ENCODE measurements at places on chromosomes 5 and 9. TPM values are rescaled to one million over a fixed set of nuclear protein-coding genes. Genes with fewer than 3 reads are reported as not detected.

GRCh38 chr5:92559781-92560180 lies 1021.2 kb downstream of the NR2F1-AS1 start:
- no peaks in the 10 kb centered on the region for H3K36me3 ChIP-seq
- no peak overlapping the region for H3K27ac ChIP-seq
- no peaks in the 10 kb centered on the region for H3K27me3 ChIP-seq
- no peak overlapping the region for H3K4me3 ChIP-seq
- no peaks in the 10 kb centered on the region for H3K4me1 ChIP-seq

DNA sequence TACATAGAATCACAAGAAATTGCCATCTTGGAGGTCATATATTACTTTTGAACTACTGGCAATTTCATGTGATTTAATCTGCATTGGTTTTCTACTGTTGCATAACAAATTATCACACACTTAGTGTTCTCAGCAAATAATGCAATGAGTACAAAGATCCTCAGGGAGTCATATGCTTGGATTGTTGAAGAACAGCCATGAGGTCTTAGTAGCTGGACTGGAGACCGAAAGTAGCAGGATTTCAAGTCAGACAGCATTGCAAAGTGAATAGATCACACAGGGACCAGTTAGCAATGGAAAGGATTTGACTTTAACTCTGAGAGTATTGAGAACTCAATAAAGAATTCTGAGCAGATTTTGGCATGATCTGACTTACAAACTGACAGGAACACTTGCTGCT lies 32.2 kb upstream of the FRMD3 start:
- H3K27me3 ChIP-seq: no peaks in the 10 kb centered on the region
- H3K27ac ChIP-seq: no peak overlapping the region
- H3K4me1 ChIP-seq: peaks cover 7% of the 10 kb centered on the region
- H3K36me3 ChIP-seq: no peaks in the 10 kb centered on the region

DNA sequence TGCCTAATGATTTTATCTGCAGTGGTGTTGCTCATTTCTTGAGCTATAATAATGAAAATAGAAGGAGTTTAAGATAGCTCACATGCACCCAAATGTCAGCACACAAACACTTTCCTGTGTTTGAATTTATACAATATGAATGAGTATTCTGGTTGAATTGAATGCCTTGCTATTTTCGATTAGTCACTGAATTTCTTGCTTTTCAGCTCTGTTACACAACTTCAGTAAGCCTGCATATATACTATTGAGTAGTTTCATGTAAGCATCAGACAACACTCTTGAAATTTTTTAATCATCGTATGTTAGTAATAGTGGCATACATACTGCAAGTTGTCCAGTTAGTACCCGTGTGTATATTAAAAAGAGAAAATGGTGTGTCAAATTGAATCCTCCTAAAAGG lies 281.5 kb upstream of the GRIA1 start:
- H3K27ac ChIP-seq: no peak overlapping the region
- H3K27me3 ChIP-seq: no peaks in the 10 kb centered on the region
- no peak overlapping the region for H3K4me3 ChIP-seq
- H3K4me1 ChIP-seq: no peaks in the 10 kb centered on the region
- H3K36me3 ChIP-seq: no peaks in the 10 kb centered on the region

DNA sequence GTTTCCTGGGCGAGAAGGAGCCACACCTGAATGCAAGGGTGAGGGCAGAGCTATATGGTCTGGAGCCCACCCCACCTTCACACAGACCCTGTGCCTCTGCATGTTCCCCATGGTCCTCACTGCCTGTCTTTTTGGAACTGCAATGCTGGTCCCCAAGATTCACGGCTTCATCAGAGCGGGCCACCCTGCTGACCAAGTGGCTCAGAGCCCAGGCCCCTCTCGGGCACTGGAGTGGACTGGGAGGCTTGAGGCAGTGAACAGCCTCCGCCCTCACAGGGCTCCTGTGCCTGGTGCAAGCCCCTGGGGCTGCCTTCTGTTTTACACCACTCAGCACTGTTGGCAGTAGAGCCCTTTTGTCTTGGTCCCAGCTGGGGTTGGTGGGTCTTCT lies 143.2 kb downstream of the CACNA1B start:
- no peaks in the 10 kb centered on the region for H3K36me3 ChIP-seq
- H3K4me1 ChIP-seq: peaks cover 10% of the 10 kb centered on the region
- DNase-seq: no peak
- H3K27me3 ChIP-seq: peaks cover 61% of the 10 kb centered on the region
- H3K4me3 ChIP-seq: no peak overlapping the region
- H3K27ac ChIP-seq: no peak overlapping the region

GRCh38 chr5:62727861-62728260 lies 149.2 kb downstream of the LRRC70 start:
- H3K4me3 ChIP-seq: no peak overlapping the region
- no peaks in the 10 kb centered on the region for H3K36me3 ChIP-seq
- no peak for DNase-seq
- H3K27ac ChIP-seq: no peak overlapping the region
- H3K27me3 ChIP-seq: no peaks in the 10 kb centered on the region

Gene OR1J2
- not detected for total RNA-seq

Gene KCNN2
- 3.2 TPM for total RNA-seq
